CD4-positive, alpha-beta T cell treated with Interleukin-21 for 1 hour (primary cell): ENCODE measurements at places on chromosomes 12 and 14.

DNA sequence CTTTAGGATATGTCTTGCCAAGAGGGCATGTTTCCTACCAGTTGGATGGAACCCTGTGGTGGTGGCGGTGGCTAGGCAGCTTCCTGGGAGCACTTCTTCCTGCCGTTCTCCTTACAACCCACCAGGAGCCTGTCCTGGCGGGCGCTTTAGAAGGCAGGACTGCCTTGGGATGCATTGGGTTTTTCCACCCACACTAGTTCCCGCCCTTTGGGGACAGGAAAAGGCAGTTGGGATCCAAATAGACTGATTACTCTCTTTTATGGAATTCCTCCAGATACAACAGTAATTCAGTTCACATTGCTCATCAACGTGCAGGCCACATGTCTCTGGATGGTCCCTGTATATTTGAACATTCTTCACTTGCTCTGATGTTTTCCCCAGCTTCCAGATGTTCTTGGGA is 305.7 kb upstream of the SSTR1 start:
- DNase-seq = no peak

- DNase-seq = peak; percentile 49
These were observed 86.7 kb downstream of the NCOR2 start for GRCh38 chr12:124480469-124481256.

DNA sequence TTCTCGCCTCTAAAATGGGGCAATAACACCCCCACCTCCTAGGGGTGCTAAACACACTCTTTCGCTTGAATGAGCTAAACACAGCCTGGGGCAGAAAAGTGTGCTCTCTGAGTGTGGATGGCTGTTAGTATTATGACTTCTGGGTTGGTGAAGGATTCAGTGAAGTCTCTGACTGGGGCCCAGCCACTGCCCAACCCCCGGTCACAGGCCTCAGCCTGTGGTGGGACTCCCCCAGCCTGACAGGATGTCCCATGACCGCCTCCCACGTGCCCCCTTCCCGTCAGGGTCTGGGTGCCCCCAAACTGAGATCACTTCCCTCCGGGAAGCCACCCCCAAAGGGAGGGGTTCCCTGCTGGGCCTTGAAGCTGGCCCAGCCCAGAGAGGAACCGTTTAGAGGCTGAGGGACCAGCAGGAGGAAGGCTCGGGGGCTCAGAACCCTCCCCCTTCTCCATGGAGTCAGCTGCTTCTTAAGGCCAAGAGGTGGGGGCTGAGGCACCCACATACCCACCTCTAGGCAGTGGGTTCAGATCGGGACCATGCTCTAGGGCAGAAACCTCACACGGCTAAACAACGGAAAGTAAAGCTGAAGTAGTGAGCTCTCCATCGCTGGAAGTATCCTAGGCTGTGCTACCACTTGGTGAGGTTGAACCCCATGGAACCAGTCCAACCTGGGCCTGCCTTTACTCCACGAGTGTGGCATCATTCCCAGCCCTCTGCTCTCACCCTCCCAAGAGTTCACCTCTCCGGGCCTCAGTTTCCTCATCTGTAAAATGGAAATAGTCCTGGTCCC is 13.8 kb downstream of the DTX1 start:
- DNase-seq = peak; percentile 64

DNA sequence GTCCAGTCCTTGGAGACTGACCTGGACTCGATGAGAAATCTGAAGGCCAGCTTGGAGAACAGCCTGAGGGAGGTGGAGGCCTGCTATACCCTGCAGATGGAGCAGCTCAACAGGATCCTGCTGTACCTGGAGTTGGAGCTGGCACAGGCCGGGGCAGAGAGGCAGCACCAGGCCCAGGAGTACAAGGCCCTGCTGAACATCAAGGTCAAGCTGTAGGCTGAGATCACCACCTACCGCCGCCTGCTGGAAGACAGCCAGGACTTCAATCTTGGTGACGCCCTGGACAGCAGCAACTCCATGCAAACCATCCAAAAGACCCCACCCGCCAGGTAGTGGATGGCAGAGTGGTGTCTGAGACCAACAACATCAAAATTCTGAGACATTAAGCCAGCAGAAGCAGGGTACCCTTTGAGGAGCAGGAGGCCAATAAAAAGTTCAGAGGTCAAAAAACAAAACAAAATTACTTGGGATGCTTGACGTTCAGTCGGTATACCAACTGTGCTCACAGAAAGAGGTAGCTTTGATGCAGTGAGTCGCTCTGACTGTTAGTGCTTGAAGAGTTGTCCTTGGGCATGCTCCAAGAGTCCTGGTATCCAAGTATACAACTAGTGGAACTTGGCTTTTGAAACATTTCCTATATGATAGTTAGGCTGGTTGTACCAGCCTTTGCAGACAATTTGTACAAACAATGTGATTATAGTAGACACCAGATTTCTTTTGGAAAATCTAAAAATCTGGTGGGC is 4.8 kb downstream of the MED6 start:
- no peak for DNase-seq

DNA sequence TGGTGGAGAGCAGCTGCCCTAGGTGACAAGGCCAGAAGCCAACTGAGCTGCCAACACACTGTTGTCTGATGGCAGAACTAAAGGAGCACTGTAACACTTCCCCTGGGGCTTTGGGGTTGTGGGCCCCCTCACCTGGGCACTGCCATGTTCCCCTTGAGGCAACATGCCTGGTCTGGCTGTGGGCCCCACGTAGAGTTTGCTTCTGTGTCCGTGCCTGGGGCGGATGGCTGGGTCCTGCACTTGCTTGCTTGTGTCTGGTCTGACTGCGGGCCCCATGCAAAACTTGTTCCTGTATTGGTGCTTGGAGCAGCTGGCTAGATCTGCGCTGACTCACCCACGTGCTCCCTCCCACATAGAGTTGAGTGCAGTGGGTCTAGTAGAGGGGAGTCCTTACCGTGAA is 78.4 kb downstream of the MNAT1 start:
- no peak for DNase-seq

GRCh38 chr12:122729583-122730214 is 945 bp downstream of the HCAR1 start:
- no peak for DNase-seq

DNA sequence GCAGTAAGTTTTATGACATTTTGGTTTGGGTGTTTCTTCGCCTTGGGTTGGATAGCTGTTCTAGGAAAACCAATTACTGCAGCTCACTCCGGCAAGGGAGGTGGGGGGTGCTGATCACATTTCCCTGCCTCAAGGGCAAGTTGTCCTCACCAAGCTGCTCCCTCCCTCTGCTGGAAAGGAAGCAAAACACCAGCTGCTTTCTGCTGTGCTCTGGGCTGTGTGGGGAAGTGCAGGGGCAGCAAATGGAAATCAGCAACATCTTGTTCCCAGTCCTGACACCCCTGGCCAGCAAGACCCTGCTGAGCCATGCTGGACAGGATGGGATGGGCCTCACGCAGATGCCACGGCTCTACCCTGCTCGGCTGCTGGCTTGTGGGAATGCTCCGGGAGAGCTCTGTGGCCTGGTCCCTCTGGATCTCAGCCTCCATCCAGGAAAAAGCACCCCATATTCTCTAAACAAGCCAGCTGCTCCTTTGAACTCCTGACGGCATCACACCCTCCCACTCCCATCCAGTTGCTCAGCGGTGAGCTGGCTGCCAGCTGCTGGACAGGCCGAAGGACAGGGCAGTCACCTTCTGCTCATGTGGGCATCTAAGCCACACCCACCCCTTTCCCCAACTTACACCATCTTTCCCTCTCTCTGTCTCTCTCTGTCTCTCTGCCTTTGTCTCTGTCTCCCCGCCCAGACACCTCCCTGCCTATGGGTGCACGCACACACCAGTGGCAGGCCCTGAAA is 52.4 kb upstream of the EIF5 start:
- no peak for DNase-seq

DNA sequence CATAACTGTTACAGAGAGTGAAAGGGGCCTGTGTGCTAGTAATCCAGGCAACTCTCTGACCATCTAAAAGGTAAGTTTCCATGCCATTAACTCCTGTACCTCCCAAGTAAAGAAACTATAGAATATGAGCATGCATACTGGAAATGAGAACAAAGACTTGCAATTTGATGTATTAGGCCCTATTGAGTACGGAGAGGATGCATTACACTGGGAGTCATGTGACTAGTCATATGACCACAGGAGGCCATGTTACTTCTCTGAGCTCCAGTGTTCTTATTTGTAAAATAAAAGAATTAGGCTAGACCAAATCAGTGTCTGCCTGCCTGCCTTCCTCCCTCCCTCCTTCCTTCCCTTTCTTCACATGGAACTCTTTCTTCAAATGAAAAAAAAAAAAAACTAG is 440.1 kb upstream of the CCDC196 start:
- DNase-seq = no peak

DNA sequence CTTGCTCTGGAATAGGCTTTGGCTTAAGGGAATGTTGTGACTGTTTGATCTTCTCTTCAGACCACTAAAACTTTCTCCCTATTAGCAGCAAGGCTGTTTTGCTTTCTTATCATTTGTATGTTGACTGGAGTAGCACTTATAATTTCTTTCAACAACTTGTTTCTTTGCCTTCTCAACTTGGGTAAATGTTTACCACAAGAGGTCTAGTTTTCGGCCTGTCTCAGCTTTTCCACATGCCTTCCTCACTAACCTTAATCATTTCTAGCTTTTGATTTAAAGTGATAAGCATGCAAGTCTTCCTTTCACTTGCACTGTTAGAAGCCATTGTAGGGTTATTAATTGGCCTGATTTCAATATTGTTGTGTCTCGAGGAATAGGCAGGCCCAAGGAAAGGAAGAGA is 126.7 kb upstream of the AEBP2 start:
- DNase-seq = no peak

DNA sequence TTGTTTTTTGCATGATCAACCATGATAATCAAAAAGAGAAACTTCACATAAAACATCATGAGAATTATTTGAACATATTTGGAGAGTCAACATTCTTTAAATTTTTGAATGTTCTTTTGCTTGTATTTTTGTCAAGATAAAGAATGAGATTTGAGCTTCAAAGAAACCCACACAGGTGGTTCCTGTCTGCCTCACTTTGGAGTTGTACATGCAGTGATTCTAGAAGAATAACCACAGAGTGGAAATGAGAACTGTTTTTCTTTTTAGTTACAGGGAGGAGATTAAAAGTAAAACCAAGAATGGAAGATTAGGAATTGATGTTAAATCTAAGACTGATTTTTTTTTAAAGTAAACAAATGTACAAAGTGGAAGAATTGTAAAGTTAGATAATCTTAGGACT is 2.3 kb upstream of the ZNF705A start:
- peak; percentile 10 for DNase-seq

- DNase-seq = no peak
These were observed 413.6 kb downstream of the TMEM121 start for GRCh38 chr14:105939810-105940508.

GRCh38 chr14:37142835-37143401 is 29.5 kb downstream of the SLC25A21 start:
- no peak for DNase-seq

- no peak for DNase-seq
These were observed 3.7 kb downstream of the TMTC3 start for GRCh38 chr12:88145567-88146505.

DNA sequence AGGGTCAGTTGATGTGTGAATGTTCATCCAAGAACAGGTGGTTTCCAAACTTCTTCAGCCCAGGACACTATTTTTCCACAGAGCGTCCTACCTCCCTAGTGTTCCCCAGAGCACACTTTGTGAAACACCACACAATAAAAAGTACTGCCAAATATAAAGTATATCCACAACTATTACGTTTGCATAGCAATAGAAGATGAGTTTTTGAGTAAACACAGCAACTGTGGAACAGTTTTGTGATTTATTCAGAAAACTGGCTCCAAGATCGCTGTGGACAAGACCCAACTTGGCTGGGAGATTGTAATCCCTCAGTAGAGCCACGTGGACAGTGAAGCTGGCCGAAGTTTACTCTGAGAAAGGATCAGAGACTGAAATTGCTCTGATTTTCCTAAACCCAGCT is 14.5 kb upstream of the MAP1LC3B2 start:
- DNase-seq = no peak

DNA sequence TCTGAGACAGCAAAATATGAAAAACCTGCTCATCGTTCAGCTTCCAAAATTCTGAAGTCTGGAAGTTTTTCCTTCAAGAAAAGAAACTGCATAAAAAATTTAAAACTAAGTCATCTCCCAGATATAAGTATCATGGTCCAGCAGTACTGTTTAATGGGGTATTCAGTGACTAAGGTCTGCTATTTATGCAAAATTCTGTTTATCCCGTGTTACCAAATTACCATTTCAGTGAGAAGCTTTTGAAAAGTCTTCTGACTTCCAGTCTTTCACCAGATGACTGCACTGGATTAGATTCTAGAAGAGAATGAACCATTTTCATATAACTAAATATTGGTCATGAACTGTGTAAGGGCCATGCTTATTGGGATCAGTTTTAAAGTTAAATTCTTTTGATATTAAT is 67.9 kb downstream of the TMEM260 start:
- no peak for DNase-seq

DNA sequence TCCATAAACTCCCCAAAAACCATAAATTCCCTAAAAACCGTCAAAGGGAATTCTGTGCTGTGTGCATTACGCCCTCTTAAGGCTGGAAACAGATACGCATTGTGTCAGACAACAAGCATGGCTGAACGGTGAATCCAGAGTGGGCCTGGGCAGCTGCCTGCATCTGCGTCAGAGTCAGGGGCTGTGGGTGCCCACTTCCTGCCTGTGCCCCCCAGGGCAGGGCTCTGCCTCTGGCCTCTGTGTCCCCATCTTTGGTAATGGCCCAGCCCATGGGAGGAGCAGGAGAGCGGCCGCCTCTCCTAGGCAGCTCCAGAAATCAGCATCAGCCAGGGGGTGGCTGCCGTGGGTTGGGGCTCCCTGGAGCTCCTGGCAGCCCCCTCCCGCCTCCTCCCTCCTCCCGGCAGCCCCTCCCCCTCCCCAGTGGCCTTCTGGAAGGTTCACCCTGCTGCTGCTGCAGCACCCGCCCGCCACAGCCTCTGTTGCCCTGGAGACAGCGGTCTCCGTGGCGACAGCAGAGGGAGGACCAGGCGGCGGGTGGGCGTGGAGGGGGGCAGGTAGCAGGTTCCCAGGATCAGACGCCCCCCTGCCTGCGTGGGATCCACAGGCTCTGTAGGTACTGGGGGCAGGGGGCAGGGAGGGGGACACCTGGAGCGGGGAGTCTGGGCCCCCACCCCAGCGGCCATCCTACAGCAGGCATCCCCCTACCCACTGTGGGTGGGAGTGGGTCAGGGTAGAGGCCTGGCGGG is 5.9 kb downstream of the MMP17 start:
- DNase-seq = no peak

GRCh38 chr14:96592591-96593386 is 90.6 kb downstream of the PAPOLA start:
- DNase-seq = peak; percentile 68

- DNase-seq = no peak
These were observed 15.3 kb downstream of the RBM19 start for GRCh38 chr12:113950873-113951272.

GRCh38 chr12:49635656-49636055 is 12.3 kb downstream of the PRPF40B start:
- DNase-seq = no peak
